ENCODE measurements at places on chromosomes 16 and 17.

GRCh38 chr16:86664522-86665318, 86.4 kb downstream of the FOXL1 start:
- DNase-seq, result no peak

DNA sequence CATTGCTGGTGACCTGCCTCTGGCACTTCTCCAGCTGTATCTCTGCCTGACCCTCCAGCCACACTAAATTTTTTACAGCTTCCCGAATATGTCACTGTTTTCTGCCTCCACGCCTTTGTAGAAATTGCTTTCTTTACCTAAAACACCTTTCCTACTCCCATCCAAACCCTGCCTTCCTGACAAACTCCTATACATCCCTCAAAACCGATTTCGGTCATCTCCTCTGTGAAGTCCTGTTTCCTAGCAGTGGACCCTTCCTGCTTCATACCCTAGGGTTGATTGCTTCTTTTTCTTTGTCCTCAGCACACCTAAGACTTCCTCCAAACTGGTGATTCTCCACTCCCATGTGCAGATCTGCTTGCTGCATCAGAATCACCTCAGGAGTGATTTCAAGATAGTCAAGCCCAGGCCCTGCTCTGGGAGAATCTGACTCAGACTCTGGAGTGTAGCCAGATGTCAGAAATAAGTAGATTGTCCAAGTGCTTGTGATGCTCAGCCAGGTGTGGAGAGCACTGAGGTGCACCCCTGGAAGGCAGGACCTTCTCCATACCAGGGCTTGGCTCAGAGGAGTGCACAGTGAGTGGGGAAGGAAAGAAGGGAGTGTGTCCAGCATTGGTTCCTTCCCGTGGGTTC, 184.2 kb downstream of the COPRS start:
- no peak for DNase-seq

GRCh38 chr16:89586853-89587252, 11.3 kb downstream of the CPNE7 start:
- no peak for DNase-seq

DNA sequence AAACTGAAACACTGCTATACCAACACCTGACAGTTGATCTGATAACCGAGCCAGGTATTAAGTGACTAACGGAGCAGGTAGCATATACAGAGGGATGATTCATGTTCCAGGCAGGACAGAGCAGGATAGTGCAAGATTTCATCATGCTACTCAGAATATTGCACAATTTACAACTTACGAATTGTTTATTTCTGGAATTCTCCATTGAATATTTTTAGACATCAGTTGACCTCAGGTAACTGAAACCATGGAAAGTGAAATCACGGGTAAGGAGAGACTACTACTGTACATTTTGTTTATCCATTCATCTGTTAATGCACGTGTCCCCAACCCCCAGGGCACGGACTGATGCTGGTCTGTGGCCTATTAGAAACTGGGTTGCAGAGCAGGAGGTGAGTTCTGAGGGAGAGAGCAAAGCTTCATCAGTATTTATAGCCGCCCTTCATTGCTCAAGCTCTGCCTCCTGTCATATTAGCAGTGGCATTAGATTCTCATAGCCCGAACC, 14.5 kb upstream of the PPM1E start:
- no peak for DNase-seq

DNA sequence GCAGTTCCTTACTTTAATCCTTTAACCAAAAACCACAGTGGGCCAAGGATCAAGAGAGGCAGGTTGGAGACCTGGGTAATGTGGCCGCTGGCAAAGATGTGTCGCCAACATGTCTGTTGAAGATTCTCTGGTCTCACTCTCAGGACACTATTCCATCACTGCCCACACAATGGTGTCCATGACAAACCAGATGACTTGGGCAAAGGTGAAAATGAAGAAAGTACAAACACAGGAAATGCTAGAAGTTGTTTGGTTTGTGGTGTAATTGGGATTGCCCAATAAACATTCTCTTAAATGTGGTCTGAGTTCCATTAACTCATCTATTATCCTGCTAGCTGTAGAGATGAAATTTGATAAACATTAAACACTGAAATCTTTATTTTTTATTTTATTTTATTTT, 43.3 kb downstream of the SALL1 start:
- no peak for DNase-seq

DNA sequence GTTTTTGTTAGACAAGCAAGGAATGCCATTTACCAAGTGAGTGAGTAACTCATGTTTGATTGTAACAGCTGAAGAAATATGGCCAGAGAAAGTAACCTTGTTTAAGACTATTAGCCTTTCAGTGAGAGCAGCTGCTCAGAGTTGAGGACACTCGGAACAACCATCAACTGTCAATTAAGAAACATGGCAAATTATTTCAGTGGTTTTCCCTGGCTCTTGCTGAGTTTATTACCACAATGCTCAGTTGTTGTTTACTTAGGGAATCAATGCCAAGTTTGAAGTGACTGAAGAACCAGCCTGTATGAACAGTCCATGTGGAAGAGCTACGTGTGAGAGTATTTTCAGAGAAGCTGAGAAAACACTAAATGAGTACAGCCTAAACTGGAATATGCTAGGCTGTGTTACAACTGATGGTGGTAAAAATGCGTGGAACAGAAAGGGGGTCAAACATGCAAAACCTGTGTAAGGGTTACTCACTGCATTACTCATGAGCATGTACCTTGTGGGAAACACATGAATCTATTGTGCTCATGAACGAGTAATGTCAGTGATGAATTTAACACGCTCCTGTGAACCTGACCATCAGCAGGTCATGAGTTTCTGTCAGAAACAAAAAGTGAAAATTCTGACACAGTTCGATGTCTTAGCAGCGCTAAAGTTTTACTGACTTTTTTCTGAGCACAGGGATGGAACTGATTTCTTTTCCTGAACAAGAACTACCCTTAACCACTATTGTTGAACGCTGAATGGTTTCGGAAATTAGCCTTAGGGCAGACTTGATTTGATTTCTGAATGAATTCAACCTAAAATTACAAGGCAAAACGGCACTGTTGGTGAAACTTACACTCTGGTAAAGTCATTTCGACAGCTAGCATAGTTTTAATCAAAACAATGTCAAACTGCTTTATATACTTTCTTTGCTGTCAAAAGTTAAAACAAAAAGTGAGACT, 33.5 kb downstream of the GNA13 start:
- DNase-seq, result no peak

- DNase-seq, result no peak
Observed at GRCh38 chr17:55336426-55336825, 71.7 kb downstream of the HLF start.

- DNase-seq, result no peak
Observed at GRCh38 chr16:65010125-65010524, 111.7 kb downstream of the CDH11 start.

DNA sequence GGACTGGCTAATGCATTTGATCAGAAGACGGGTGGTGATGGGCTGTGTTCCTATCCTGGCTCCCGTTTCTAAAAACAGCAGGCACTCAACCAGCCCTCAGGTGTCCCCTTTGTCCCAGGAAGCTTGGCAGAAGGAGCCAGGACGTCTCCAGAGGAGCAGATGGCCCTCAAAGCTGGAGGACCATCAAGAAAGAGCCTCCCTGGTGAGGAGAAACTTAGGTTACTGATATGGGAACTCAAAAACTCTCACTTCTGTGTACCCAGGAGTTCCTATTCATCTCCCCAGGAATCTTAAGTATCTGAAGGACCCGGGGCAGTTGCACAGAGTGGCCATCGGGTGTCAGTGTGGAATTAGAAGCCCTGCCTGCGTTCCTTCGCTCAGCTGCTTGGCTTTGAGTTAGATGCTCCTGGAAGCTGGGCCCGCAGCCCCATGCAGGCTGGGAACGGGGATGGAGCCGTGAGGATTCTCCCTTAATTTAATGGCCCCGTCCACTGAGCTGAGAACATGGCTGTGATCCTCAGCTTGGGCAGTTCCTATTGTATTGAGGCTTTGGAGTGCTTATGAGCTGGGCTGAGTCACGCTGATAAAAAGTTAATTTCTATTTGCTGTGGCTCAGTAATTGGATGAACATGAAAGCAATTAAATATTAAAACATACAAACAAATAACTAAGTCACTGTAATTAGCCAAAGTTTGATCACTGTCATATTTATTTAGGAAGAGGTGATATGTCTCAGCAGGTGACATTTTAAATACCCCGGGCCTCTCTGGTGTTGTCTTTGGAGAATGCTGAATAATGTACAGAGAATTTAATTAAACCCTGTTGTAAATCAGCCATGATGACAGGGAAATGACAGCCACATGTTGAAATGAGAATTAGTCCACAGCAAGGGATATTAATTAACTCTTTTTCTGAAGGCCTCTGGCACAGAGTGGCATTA, 402.1 kb downstream of the SEC14L1 start:
- DNase-seq, result peak; percentile 58

- no peak for DNase-seq
Observed at GRCh38 chr16:9027070-9027799, 63.5 kb upstream of the USP7 start.

- DNase-seq, result no peak
Observed at GRCh38 chr16:23563186-23563585, 5.7 kb downstream of the UBFD1 start.

- DNase-seq, result no peak
Observed at GRCh38 chr16:67243481-67243880, 3.8 kb downstream of the FHOD1 start.
